ENCODE measurements at places on chromosomes 3 and 15.
A peak's percentile ranks its signal among the peaks of the same experiment; 100 is the strongest.

- peak; percentile 69 for DNase-seq
Observed at GRCh38 chr3:150183678-150184425, 213.2 kb upstream of the PFN2 start.

DNA sequence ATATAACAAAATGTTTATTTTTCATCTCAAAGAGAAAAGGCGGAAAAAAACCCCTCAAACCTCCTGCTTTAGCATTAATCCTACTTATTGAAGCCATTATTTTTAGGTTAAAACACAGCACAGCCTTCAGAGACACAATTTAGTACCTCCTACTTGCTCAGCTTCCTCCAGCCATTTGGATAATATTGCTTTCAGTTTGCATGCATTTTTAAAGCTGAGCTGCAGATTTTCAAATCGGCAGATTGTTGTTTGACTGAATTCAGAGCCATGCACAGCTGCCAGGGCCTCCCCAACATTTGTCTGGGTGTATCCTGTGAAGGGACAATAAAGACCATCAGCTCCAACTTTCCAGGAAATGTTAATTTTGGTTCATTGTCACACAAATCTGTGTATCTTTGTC is 14.5 kb downstream of the POU1F1 start:
- DNase-seq, result no peak

- no peak for DNase-seq
Observed at GRCh38 chr3:126511291-126511690, 6.3 kb downstream of the UROC1 start.

GRCh38 chr3:170705131-170705530 is 119.3 kb upstream of the SLC7A14 start:
- no peak for DNase-seq

GRCh38 chr3:156628836-156629618 is 45.4 kb upstream of the TIPARP start:
- DNase-seq, result no peak

- no peak for DNase-seq
Observed at GRCh38 chr3:113698956-113699355, 2.5 kb upstream of the USF3 start.

All from right lung (tissue), 10 donors.